NK-92 treated with Interleukin-12 subunit alpha and Interleukin-12 subunit beta, amount 100 ng/mL, for 24 hours (cell line): ENCODE measurements at places on chromosomes 11 and 22.

DNA sequence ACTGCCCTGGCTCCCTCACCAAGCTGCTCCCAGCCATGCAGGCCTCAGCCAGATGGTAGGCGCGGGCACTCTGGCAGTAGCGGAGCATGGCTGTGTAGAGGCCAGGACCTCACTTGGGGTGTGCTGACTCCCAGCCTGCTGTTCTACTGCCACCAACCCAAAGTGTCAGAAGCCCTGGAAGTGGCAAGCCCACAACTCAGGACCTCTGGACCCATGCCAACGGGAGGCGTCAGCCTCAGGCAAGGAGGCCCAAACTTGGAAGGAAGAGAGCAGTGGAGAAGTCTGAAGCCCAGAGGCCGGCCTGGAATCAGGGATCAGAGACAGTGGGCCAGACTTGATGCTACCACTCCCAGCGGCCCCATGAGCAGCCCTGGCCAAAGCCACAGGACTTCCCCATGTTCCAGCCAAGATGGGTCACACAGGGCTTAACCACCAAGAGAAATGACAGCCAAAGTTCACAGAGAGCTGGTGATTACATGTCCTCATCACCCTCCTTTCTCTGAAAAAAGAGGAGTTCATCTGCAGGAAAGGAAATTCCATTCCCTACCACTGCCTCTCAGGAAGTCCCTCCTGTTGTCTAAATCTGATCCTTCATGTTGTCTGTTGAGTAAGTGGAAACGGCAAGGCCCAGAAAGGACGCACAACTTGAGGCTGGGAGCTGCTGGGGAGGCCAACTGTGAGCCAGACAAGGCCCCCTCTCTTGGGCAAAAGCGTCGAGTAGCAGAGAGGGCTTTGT is 4.4 kb downstream of the ARRB1 start:
- no peak for DNase-seq

DNA sequence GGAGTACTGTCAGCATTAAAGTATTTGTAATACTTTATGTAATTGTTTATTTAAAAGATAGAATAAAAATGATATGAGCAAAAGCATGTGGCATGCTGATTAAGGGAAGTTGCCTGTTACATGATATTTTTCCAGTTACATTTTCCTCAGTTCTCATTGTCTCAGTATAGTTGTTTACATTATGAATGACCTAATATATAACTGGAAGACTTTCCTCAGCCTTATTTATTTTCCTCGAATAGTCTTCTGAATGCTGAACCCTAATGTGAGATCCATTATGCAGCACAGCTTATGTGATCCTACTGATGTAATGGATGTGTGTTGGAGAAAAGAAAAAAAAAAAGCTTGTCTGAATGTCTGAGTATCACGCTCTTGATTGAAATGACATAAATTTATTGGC is 95.5 kb downstream of the LUZP2 start:
- no peak for DNase-seq

DNA sequence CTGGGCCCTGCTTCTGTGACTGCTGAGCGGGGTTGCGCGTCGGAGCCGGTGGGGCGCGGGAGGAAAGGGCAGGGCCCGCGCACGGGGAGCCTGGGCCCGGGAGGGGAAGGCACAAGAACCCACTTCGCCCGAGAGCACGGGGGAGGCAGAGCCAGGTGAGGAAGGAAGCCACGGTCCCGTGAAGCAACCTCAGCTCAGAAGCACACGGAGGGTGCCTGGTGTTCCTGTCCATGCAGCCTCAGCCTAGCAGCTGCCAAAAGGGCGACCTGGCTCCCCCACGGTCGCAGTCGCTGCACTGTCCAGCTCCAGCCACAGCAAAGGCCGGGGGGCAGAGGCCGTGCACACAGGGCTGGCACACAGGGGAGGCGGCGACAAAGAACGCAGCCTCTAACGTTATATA is 9.3 kb upstream of the CDC42BPG start:
- no peak for DNase-seq

- no peak for DNase-seq
Measured at GRCh38 chr11:43404836-43405479, 46.2 kb downstream of the TTC17 start.

GRCh38 chr22:26124991-26125725 is 44.1 kb upstream of the SEZ6L start:
- DNase-seq: no peak

GRCh38 chr11:95485115-95485900 is 254.3 kb upstream of the SESN3 start:
- DNase-seq: no peak

GRCh38 chr11:110172468-110173065 is 79.4 kb downstream of the ZC3H12C start:
- DNase-seq: no peak

DNA sequence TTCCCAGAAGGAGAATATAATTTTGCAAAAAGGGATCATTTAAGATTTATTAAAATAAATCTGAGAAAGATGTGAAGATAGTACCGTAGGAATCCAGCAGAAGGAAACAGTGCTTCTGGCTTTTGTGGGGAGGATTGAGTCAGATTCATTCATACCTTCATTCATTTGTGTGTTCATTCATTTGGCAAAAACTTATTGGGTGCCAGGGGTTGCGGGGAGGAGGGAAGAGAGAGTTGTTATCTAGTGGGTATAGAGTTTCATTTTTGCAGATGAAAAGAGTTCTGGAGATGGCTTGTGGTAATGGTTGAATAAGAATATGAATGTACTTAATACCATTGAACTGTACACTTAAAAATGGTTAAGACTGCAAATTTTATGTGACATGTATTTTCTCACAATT is 31.1 kb downstream of the BMAL1 start:
- DNase-seq: no peak

- DNase-seq: no peak
Measured at GRCh38 chr22:40334060-40334459, 12.2 kb upstream of the ADSL start.

GRCh38 chr11:601573-602245 is 14.0 kb downstream of the IRF7 start:
- no peak for DNase-seq

DNA sequence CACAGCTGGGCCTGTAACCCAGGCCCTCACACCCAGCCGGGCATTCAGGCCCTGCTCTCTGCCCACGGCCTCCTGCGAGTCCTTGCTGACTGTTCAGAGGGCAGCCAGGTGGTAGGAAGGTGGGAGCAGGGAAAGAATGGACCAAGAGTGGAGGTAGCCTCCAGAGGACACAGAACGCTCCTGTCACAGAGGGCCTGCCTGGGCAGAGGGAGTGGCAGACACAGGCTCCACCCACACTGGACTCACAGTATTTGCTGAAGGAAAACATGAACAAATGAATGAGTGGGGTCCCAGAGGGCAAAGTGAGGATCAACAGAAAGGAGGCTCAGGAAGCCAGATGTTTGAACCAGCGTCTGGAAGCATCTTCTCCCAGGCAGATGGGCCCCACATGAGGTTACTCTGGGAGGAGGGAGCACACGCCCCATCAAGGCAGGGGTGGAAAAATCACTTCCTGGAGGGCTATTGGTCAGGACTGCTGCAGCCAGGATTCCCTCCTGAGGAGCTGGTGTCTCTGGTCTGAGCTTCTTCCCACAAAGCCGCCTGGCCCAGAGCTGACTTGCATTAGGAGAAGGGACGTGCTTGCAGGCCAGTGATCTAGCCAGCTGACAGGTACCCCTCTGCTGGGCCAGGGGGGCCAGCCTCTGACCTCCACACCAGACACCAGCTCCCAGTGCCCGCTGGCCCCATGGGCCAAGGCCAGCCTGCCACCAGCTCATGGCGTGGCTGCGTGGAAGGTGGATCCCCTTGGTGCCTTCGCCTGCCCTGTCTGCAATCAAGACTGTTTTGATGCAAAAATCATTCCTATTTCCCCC is 84.0 kb downstream of the THAP12 start:
- no peak for DNase-seq

GRCh38 chr11:128462189-128462588 is 125.2 kb downstream of the ETS1 start:
- DNase-seq: no peak

DNA sequence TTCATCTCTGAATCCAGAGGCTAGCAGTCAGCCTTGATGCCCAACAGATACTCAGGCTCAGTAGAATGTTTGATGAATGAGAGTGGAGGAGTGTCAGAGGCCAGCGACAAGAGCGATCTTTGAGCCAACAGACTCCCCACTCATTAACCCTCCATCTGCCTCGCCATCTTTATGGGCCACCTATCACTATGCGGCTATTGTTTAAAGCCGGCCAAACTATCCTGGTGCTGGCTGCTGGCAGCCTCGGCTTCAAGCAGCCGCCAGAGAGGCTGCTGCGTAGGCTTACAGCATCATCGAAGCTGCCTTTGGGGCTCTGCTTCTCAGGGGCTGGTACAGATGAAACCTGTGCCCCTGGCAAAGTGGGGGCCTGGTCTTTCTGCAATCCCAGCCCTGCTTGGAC is 525.6 kb downstream of the INSC start:
- DNase-seq: no peak

- DNase-seq: no peak
Measured at GRCh38 chr11:113859665-113860064, 15.7 kb downstream of the USP28 start.

- no peak for DNase-seq
Measured at GRCh38 chr22:34379825-34380224, 459.5 kb upstream of the LARGE1 start.

GRCh38 chr22:30636226-30637077 is 871 bp downstream of the SLC35E4 start:
- no peak for DNase-seq

- no peak for DNase-seq
Measured at GRCh38 chr11:16191212-16191867, 165.0 kb downstream of the SOX6 start.

GRCh38 chr22:46040471-46041465 is 63.8 kb upstream of the WNT7B start:
- no peak for DNase-seq

DNA sequence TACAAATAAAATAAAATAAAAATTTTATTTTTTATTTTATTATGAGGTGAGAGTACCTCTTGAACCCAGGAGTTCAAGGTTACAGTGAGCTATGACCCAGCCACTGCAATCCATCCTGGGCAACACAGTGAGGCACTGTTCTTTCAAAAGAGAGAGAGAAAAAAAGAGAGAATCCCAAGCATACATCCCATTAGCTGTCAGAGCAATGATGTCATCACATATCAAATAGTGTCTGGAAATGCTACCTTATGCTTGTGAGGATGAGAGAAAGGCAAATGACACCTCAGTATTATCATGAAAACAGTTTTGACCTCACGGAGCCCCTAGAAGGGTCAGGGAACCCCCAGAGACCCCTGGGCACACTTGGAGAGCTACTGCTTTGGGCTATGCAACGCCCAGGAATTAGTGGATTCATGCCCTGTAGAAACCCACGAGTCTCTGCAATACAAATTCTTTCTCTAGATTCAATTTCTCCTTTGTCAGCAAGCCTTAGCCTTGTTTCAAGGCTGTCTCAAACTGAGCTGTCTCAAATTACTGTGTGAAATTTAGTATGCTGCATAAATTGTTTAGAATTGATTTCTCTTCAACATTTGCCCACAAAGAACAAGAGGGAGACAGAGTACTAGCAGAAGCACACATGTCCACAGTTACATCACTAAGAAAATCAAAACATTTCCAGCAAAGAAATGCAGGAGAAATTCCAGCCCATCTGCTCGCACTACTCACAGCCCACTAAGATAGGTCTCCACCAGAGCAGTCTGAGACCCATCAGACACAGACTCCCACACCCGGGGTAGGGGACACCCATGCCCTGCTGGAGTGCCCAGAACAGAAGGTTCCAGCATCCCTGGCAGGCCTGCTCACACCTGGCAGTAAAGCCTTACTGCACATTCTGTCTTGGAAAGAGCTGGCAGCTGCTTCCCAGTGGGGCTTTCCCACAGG is 18.1 kb downstream of the DGCR2 start:
- DNase-seq: no peak
